NCI-H2171 (cell line): ENCODE measurements at places on chromosomes 3 and 15.

DNA sequence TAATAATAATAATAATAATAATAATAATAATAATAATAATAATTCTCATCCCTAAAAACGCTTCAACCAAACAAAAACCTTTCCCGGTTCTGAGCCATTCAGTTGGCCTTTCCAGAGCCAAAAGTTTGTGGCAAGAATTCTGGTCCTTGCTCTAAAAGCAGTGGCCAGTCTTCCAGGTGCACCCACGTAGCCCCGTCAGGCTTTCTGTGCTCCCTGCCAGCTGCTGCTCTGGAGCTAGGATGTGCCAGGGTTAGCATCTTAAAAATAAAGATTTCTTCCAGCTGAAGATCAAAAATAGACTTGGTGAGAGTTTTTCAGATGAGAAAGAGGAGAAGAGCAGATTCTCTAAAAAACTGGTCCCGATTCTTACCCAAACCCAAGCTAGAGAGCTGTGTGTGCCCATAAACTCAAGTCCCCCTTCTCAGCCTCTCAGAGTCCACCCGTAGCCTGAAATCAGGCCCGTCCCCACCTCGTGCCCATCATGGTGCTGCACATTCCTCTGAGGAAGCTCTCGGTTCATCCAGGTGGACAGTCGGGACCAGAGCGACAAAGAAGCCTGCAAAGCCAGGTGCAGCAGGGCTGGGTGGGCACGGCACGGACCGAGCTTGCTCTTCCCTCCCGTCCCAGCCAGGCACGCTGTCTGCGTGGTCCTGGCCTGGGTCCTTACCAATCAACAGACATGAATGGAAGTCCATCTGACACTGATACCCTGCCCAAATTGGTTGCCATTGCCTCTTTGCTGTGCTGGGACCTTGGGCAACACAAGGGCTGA, 155.6 kb downstream of the LRRC28 start:
- no peak for DNase-seq

DNA sequence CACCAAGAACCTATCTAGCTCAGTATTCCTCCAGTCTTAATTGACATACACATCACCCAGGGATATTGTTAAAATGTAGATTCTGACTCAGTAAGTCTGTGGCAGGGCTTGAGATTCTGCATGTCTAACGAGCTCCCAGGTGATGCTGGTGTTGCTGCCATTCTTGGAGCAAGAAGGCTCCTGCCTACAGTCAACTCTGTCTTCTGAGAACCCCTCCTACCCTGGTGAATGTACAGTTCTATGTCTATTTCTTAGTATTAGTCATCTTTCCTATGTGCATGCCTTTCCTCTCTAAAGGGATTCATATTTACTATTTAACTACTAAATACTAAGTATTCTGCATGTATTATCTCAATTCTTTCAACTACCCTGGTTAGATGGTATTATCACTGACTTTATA, 268.7 kb downstream of the EDEM1 start:
- no peak for DNase-seq

- DNase-seq: no peak
Measured at GRCh38 chr15:62644216-62644888, 398.2 kb upstream of the TPM1 start.

DNA sequence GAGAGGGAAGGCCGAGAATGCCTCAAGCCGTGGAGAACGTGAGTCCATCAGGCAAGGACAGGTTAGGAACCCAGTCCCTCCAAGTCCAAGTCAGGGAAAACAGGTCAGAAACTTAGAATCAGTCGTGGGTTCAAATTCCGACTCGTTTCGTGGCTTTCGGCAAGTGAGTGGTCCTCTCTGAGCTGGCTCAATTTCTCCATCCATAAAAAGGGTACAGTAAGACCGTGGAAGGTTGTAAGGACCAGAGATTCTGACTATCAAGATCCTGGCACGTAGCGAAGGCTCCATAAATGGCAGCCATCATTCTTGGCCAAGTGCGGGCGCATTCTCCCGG, 604 bp upstream of the MED12L start:
- DNase-seq: no peak

- no peak for DNase-seq
Measured at GRCh38 chr3:123861081-123861836, 22.9 kb downstream of the MYLK start.
